ENCODE measurements at places on chromosomes 1 and 21. TPM values are rescaled to one million over a fixed set of nuclear protein-coding genes. Genes with fewer than 3 reads are reported as not detected.

GRCh38 chr1:26169198-26169554 is 413 bp upstream of the C1orf232 start:
- H3K27ac ChIP-seq = peak overlapping the region; percentile 86
- H3K4me1 ChIP-seq = peaks cover 21% of the 10 kb centered on the region
- H3K36me3 ChIP-seq = no peaks in the 10 kb centered on the region

GRCh38 chr1:201605385-201606010 is 66.6 kb downstream of the NAV1 start:
- no peak overlapping the region for H3K4me3 ChIP-seq
- no peak overlapping the region for H3K27ac ChIP-seq
- H3K36me3 ChIP-seq = no peaks in the 10 kb centered on the region
- H3K4me1 ChIP-seq = no peaks in the 10 kb centered on the region
- H3K27me3 ChIP-seq = no peaks in the 10 kb centered on the region

DNA sequence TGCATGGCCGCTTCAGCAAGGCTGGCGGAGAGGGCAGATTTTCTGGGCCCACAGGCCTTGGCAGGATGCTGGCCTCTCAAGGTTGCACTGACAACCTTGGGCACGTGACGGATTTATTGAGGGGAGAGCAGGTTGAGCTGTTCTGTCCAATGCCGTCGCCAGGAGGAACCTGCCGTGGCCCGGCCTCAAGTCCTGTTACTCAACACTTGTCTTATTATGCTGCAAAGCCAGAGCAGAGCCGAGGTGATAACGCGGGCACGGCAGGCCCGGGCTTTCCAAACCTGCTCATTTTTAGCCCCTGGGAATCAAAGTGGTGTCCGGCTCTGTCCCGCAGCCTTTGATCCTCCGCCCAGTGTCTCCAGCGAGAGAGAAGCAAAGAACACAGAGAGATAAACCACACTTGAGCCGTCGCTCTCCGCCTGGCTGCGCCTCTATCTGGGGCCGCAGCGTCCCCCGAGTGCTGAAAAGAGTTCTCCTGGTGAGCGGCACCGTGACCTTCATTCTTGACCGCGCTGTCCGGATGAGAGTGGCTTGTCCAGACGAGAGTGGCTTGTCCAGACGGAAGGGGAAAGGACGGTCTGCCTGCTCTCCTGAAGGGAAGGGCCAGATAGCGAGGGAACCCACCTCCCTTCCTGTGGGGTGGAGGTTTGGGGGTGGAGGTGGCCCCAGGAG is 162.3 kb upstream of the ARHGEF16 start:
- H3K27me3 ChIP-seq = no peaks in the 10 kb centered on the region
- H3K27ac ChIP-seq = no peak overlapping the region
- no peak overlapping the region for H3K4me3 ChIP-seq
- DNase-seq = no peak
- no peaks in the 10 kb centered on the region for H3K4me1 ChIP-seq

DNA sequence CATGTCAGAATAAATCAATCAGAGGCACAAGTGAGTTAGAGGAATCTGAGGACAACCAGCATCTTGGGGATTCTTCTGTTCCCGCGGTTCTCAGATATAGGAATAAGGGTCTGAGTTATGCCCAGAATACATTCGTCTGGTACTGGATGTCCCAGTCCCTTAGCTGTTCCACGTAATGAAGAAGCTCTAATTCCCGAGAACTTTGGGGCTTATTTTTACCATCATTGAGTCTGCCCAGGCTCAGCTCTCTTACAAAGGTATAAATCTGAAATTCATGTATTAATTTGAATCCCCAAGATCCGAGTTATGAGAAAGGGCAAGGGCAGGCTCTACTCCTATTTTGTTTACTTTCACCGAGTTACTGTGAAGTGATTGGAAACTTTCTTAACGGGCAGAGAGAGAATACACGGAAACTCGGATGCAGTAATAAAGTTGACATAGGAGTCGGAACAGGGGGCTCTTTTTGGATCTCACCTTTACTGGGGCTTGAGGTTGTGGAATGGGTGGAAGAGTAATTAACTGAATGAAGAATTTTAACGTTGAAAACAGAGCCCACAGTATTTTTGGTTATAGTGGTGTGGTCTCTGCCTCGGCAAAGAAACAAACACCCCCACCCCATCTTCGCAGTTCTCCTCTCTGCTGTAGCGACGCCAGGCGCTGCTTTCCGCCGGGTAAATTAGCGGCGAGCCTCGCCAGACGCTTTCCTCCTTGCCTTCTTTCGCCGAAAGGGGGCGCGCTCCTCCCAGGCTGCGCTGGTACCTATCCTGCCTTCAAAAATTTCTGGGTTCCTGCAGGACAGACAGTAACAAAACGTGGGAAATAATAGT is 7.1 kb downstream of the PRRX1 start:
- no peak overlapping the region for H3K4me3 ChIP-seq
- H3K27me3 ChIP-seq = peaks cover 43% of the 10 kb centered on the region
- no peaks in the 10 kb centered on the region for H3K4me1 ChIP-seq
- no peak overlapping the region for H3K27ac ChIP-seq

DNA sequence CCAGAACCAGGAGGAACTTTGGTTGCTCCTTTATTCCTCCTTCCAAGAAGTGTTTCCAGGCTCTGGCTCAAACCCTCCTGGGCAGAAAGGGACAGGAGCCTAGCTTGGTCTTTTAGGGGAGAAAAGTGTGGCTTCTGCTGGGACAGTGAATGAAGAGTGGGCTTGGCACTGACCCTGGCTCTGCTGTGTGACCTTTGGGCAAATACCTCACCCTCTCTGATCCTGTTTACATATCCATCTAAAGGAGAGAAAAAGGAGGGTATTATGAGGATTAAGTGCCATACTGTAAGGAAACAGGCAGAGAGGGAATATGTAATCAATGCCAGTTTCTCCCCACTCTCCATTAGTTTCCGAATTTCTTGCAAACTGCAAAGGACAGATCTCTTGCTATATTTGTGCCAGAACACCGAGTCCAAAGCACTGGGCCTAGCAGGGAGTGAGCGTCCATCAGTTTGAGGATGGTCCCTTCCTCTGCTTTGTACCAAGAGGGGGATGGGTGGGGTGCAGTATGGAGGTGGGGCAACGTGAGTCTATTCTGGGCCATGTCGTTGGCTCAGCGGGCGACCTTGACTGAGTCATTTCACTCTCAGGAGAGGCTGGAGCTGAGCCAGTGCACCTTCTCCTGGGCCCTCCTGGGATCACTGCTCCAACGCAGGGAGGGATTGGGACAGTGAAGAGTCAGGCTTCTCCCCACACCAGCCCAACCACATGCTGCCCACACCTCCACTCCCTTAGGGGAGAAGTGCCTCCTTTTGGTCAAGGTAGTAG is 38.4 kb downstream of the IGSF21 start:
- DNase-seq = no peak
- H3K36me3 ChIP-seq = no peaks in the 10 kb centered on the region
- no peaks in the 10 kb centered on the region for H3K27me3 ChIP-seq
- no peak overlapping the region for H3K4me3 ChIP-seq

DNA sequence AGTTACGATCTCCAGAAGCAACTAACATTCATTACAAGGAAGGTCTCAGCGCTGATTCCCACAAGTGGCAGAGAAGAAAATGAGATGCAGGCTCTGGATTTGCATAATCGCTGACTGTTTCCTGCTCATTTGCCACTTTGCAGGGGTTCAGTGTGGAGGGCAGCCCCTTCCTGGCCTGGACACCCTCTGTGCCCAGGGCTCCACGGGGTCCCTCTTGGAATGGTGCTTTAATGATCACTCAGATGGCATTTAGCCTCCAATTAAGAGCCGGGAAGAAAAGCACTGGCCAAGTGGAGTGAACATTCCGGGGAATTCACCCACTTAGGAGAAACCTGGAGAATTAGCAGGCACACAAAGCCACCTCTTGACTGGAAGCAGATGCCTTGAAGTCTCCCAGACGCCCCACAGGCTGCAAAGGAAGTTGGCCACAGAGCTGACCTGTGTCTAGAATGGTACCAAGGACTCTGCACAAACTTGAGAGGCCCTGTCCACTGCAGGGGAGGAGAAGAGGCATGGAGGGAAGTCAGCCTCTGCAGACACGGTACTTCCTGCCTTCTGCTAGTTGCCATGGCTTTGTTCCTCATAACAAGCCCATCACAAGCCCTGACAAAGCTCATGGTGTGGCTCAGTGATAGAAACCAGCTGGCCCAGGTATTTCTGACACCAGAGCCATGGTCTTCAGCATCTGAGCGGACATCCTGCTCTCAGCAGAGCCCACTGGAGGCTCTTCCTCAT is 157.2 kb downstream of the KAZN start:
- no peaks in the 10 kb centered on the region for H3K4me1 ChIP-seq
- H3K27ac ChIP-seq = no peak overlapping the region
- H3K27me3 ChIP-seq = no peaks in the 10 kb centered on the region
- no peaks in the 10 kb centered on the region for H3K36me3 ChIP-seq
- H3K4me3 ChIP-seq = no peak overlapping the region
- no peak for DNase-seq

GRCh38 chr21:17071093-17071492 is 441.8 kb upstream of the CXADR start:
- H3K27ac ChIP-seq = no peak overlapping the region
- no peak for DNase-seq
- no peaks in the 10 kb centered on the region for H3K36me3 ChIP-seq
- no peaks in the 10 kb centered on the region for H3K27me3 ChIP-seq

- peak; percentile 44 for DNase-seq
- H3K36me3 ChIP-seq = no peaks in the 10 kb centered on the region
- H3K27me3 ChIP-seq = no peaks in the 10 kb centered on the region
- peaks cover 34% of the 10 kb centered on the region for H3K4me1 ChIP-seq
- H3K27ac ChIP-seq = no peak overlapping the region
- H3K4me3 ChIP-seq = no peak overlapping the region
Observed at GRCh38 chr1:41728403-41729202, 190.1 kb downstream of the HIVEP3 start.

GRCh38 chr1:80064524-80064923 is 1058.0 kb upstream of the ADGRL4 start:
- DNase-seq = no peak
- no peak overlapping the region for H3K4me3 ChIP-seq
- no peaks in the 10 kb centered on the region for H3K4me1 ChIP-seq
- H3K27ac ChIP-seq = no peak overlapping the region
- H3K27me3 ChIP-seq = no peaks in the 10 kb centered on the region

GRCh38 chr1:180433873-180434272 is 68.5 kb downstream of the ACBD6 start:
- no peaks in the 10 kb centered on the region for H3K27me3 ChIP-seq
- no peak overlapping the region for H3K4me3 ChIP-seq
- DNase-seq = no peak
- H3K4me1 ChIP-seq = no peaks in the 10 kb centered on the region

DNA sequence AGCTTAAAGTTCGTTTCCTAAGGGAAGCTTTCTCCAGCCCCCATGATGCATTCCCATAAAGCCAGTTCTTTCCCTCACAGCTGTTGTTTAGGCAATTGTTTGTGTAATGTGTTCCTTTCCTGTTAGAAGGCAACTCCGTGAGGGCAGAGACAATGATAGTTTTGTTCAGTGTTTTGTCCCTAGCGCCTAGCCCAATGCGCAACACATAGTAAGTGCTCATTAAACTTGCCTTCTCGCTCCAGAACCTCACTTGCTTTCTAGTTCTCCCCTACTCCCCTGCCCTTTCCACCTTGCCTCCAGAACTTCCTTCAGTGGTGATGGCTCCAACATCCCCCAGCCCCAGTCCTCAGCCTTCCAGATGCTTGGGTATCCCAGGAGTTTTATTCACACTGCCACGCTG is 115.4 kb downstream of the TMEM53 start:
- H3K27me3 ChIP-seq = no peaks in the 10 kb centered on the region
- H3K27ac ChIP-seq = no peak overlapping the region
- H3K36me3 ChIP-seq = no peaks in the 10 kb centered on the region

- H3K27me3 ChIP-seq = no peaks in the 10 kb centered on the region
- peaks cover 11% of the 10 kb centered on the region for H3K4me1 ChIP-seq
- peak; percentile 89 for DNase-seq
- no peak overlapping the region for H3K27ac ChIP-seq
Observed at GRCh38 chr21:44817506-44817880, 369 bp downstream of the SUMO3 start.

DNA sequence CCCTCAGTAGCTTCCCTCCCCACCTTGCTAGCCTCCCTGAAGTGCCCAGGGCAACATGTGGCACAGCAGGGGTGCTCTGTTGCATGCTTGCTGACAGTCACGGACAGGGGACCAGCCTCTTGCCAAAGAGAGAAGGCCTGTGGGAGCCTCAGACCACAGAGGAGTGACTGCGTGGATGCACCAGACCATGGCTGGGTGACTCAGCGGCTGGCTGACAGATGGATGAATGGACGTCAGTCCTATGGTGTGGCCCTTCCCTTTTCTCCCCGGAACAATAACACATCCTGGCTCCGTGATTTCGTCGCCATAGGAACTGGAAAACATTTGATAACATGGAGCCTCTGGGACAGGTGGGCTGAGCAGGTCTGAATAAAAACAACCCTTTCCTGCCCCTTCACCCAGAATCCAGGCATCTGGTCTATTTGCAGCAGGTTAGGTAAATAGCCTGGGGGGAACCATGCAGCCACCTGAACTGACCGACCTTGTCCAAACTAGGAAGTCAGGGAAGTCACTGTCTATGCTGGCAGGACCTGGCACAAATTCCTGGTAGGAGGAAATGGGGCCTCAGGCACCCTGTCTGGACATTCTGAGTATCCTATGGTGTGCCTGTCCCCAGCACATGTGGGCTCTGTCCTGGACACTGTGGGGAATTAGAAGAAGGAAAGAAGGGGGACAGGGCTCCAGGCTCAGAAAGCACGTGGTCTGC is 53.3 kb downstream of the NENF start:
- peaks cover 3% of the 10 kb centered on the region for H3K27me3 ChIP-seq
- H3K4me1 ChIP-seq = no peaks in the 10 kb centered on the region
- H3K4me3 ChIP-seq = no peak overlapping the region
- H3K36me3 ChIP-seq = no peaks in the 10 kb centered on the region
- no peak for DNase-seq

GRCh38 chr1:166785987-166786386 is 53.3 kb upstream of the POGK start:
- no peaks in the 10 kb centered on the region for H3K4me1 ChIP-seq
- H3K4me3 ChIP-seq = no peak overlapping the region
- DNase-seq = no peak
- H3K27me3 ChIP-seq = peaks cover 4% of the 10 kb centered on the region
- H3K36me3 ChIP-seq = no peaks in the 10 kb centered on the region

- H3K36me3 ChIP-seq = no peaks in the 10 kb centered on the region
- no peak overlapping the region for H3K4me3 ChIP-seq
- DNase-seq = no peak
- no peaks in the 10 kb centered on the region for H3K27me3 ChIP-seq
- no peak overlapping the region for H3K27ac ChIP-seq
Observed at GRCh38 chr1:183103147-183103546, 79.9 kb downstream of the LAMC1 start.

- H3K4me3 ChIP-seq = no peak overlapping the region
- DNase-seq = no peak
- H3K27me3 ChIP-seq = no peaks in the 10 kb centered on the region
- H3K27ac ChIP-seq = no peak overlapping the region
- peaks cover 7% of the 10 kb centered on the region for H3K36me3 ChIP-seq
- peaks cover 9% of the 10 kb centered on the region for H3K4me1 ChIP-seq
Observed at GRCh38 chr1:77655431-77655974, 27.0 kb downstream of the ZZZ3 start.

OR2L5 gene
- total RNA-seq = not detected

DMRTA2 gene
- not detected for total RNA-seq

MFSD2A gene
- total RNA-seq = 23.8 TPM

CCDC185 gene
- total RNA-seq = not detected

LYPD8 gene
- not detected for total RNA-seq

PTGFRN gene
- 6.5 TPM for total RNA-seq

SLAMF6 gene
- 30.7 TPM for total RNA-seq

ILDR2 gene
- 3.9 TPM for total RNA-seq

IQGAP3 gene
- total RNA-seq = 4.4 TPM

FCRLA gene
- total RNA-seq = not detected

COL9A2 gene
- 4.4 TPM for total RNA-seq

NLRP3 gene
- total RNA-seq = 2.6 TPM

DIO1 gene
- not detected for total RNA-seq

AKNAD1 gene
- total RNA-seq = not detected

GPR37L1 gene
- total RNA-seq = not detected

GIPC2 gene
- 0.24 TPM for total RNA-seq

MANEAL gene
- 8.0 TPM for total RNA-seq

CELA2B gene
- not detected for total RNA-seq

F11R gene
- total RNA-seq = 14.1 TPM

TRIM46 gene
- total RNA-seq = 7.3 TPM

LCA5L gene
- total RNA-seq = 0.33 TPM
